Activated naive CD4-positive, alpha-beta T cell (primary cell): ENCODE measurements at places on chromosomes 1 and 21.

GRCh38 chr1:154006136-154006535 is 15.6 kb downstream of the RPS27 start:
- DNase-seq, result no peak

DNA sequence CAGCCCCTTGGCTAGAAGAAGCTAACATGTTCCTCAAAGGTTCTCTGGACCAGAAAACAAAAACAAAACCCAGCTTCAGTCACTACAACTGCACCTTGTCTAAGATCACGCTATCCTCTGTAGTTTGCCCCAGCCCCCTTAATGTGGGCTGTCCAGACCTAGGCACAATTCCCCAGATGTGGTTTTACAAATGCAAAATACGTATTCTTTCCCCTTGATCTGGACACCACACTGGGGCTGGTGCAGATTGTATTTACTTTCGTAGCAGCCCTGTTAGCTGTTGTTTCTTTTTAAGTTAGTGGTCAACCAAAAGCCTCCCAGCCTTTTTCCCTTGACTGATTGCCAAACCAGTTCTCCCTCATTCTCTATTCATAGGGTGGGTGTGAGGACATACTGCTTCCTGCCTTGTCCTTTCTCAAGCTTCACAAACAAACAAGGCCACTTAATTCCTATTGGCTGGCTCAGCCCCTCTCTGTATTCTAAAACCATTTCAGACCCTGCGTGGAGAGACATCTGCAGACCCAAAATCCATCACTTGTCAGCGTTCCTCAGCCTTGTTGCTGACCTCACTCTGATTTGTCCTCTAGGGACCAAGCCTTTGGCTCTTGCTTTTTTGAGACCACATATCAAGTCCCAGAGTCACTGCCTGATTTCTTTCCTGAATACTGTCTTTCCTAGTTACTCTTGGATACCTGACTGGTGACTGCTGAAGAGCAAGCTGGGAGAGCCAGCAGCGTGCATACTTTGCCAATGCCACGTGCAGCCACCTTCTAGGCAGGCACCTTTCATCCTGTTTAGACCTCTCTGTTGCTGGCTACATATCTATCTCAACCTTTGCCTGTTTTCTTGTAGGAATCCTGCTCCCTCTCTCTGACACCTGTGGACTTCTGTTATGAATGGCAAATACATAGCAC is 96.4 kb upstream of the RAB3GAP2 start:
- no peak for DNase-seq

DNA sequence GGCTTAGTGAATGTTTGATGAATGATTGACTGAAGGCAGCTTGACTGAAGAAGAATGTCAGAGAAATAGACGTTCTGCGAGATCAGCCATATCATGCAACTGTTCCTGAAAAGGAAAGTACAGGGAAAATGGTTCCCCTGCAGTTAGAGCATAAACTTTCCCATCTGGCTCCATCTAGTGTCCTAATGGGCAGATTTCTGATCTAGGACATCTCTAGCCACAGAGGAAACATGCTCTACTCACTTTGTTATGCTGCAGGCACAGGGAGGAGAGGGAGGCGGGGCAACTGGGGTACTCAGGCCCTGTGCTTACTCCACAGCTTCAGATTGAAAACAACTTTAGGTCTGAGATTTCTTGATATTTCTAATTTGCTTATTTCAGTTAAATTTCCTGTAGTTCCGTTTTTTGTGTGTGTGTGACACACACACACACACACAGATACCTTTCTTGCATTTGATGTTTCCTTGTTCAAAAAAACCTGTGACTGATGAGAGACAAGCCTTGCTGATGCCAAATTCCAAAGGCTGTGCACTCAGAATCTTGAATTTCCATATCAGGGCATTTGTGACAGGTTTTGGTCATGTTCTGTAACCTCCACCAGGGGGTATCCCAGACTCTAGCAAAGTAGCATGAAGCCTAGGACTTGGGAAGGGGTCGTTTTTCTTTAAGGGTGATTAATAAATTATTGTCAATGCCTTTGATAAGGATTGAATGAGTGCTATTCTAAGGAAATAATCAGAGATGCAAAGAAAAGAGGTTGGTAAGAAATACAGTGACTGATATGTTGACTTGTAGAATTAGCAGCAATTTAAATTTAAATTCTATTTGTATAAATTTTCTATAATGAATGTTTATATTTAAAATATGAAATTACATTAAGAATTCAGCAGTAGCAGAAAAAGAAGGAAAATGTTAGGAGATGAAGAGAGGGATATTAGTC is 139.7 kb upstream of the BEND5 start:
- DNase-seq, result no peak

DNA sequence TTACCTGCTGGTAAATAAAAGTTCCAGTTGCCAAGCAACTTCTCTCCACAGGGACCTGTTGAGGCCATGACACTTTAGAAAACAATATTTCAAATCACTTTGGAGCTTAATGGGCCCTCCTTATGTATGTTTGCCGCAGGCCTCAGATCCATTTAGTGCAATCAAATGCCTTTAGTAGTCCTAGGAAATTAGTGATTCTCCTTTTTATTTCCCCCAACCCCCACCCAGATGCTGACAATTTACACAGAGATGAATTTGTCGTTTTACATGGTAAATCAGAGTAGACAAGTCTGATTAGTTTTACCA is 83.6 kb downstream of the CLIC4 start:
- no peak for DNase-seq

- no peak for DNase-seq
These were observed 40.3 kb downstream of the RPE65 start for GRCh38 chr1:68409426-68409825.

GRCh38 chr1:6695868-6696267 is 5.7 kb downstream of the DNAJC11 start:
- no peak for DNase-seq

GRCh38 chr1:159898527-159898926 is 1.4 kb downstream of the CFAP45 start:
- DNase-seq, result no peak

GRCh38 chr1:93908394-93909145 is 660 bp downstream of the GCLM start:
- DNase-seq, result peak; percentile 9

DNA sequence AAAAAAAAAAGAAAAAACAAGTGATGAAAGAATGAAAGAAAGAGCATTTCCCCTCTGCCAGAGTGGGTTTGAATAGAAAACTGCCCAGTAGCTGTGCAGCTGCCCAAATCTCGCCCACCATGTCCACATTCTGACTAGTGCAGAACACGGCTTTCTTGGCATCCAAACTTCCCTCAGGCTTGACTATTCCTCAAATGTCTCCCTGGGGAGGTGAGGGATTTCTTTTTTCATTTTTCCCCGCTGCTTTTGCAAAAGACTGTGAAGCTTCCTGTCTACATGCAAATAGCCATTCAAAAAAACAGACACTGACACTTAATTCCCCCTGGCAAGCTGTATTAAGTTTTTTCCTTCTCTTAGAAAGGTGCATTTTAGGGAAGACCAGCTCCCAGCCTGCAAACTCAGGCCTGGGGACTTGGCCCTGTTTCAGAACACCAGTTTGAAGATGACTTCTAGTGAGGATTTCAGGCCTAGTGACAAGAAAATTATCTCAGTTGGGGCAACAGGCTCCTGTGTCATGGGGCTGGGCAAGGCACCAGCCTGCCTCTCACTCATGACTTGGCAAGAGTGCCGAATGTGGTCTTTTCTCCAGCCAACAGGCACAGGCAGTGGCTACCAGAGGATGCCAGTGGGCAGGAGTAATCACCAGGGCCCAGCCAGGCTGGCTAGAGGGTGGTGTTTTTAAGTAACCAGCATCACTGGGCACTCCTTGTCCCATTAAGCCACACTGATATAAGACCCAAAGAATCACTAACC is 178.1 kb upstream of the NFIA start:
- no peak for DNase-seq

DNA sequence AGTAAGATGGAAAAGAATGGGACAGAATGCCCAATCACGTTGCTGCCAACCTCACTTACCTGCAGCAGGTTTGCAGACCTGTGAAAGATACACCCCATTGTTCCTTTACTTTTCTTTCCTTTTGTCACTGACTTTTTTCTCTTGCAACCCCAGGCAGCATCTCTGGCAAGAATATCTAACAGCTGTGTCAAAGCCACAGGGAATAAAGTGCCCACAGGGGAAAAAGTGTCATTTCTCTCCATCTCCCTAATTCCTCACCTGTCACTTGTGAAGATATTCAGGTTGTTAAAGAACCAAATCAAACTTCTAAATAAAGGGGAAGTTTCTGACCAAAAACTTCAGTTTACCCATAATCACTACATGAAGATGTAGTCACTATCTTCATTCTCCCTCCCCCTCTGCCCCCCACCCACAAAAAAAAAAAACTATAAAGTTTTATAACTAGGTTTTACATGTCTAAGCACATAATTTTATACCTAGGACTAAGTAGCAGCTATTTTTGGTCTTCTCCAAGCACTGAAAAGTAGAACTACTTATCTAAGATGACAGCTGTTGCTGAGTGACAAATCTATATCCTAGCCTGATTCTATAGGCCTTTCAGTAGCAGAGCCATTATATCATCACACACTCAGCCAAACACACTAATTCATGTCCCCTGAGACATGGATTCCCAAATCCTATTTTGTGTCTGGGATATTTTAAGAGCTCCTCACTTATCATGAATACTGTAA is 54.9 kb downstream of the TBX15 start:
- DNase-seq, result no peak

DNA sequence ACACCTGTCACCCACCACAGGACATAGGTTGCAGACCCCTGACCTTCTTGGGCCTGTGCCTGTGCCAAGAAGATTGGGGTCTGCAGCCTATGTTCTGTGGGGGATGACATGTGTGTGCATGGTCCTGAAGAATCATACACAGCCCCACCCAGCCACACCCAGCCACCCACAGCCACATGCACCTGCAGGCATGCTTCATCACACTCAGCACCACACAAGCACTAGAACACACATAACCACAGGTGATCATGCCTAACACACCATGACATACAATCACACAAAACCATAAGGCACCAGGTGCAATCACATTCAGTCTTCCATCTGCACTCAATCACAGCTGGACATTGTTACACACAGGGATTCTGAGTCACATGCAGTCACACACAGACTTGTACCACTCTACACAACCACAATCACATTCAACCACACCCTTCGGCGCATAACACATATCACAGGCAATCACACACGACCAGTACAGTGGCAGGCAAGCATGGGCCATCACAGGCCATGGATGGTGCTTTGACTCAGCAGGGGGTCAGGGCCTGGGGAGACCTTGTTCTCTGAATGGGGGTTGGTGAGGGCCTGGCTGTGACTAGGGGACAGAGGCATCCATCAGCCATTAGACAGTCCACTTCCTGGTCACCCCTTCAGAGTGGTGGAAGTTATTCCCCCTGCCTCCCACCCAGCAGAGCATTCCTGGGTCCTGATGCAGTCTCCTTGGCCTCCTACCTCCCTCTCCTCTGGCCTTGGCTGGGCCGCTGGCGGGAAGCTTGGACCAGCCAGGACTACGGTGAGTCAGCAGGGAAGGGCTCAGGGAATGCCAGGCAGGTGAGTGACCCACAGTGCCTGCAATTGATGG is 44.3 kb upstream of the EPS8L3 start:
- DNase-seq, result no peak

- DNase-seq, result no peak
These were observed 11.4 kb upstream of the EFNA1 start for GRCh38 chr1:155116113-155116764.

GRCh38 chr1:61222240-61222639 is 139.9 kb downstream of the NFIA start:
- DNase-seq, result no peak

DNA sequence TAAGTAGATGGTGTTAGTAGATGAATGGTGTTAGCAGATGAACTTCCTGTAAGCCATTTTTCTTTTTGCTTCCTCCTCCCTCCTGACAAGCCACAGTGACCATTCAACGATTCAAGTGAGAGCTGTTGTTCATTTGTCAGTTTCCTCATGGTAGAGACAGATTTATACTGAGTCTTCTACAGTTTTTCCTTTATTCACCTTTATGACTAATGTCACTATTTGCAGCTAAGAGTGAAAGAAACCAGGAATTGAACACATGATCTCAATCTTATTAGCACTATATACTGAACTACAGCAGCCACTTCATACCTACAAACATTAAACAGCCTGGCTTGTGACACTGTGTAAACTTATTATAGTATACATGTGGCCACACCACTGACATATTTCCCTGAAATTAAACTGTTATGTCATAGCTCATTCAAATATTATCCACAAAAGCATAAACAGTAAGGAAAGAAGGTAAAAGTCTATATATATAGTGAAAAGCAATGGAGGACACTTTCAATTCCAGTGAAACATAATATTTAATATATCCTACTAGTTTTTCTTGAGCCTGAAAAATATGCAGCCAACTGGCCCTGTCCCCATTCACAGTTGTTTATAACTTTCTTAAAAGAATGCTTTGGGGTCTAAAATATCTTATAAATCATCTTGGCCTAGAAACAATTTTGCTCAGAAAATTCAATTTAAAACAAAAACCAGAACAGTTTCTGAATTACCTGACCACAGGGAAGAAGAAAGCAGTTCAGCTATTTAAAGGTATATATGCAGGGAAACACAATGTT is 566.9 kb upstream of the ZRANB2 start:
- DNase-seq, result no peak

DNA sequence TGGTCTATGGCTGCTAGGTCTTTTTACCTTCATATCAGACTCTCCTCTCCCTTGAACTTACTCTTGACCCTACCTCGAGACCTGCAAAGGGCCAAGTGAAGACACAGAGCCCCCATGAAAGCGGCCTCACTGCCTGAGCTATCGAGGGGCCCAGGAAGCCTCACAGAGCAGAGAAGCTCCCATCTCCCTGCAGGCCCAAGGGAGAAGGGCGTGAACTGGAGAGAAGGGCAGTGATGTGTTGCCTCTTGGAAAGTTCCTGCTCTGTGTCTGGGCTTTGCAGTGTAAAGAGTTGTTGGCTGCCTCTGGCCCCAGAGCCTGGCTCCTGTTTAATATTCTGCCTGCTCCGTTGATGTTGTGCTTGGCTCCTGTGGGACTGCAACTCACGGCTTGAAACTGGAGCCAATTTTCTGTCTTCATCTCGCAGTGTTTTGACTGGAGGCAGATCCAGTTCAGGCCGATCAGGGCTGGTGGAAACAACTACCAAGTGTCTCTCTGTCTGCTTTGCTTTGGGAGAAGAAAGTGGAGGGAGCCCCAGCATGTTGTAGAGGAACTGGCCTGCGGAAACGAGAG is 4.3 kb downstream of the SERTAD4 start:
- DNase-seq, result no peak

GRCh38 chr1:40050863-40051262 is 10.3 kb downstream of the CAP1 start:
- no peak for DNase-seq

DNA sequence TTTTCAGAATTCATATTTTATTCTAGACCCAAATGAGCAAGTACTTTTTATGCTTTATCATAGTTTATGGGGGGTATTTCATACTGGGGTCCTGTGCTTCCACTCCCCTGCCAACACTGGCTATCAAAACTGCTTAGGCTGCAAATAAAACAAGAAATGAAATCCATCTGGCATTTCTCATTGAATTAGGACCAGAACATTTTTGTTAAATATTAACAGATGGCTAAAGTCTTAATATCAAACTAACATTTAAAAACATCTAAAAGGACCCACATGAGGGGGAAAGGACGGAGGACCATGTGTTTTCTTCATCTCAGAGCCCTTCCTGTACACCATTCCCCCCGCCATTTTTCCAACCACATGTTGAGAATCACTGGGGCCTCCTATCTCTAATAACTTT is 167.5 kb upstream of the C1orf105 start:
- no peak for DNase-seq
